ENCODE measurements at places on chromosomes 2 and 18. TPM values are rescaled to one million over a fixed set of nuclear protein-coding genes. Genes with fewer than 3 reads are reported as not detected.

KCNG2 gene
- not detected for total RNA-seq

SOCS6 gene
- 4.7 TPM for total RNA-seq

- DNase-seq = no peak
These were observed 818 bp upstream of the IKZF2 start for GRCh38 chr2:213152065-213152794.

- DNase-seq = no peak
These were observed 195.7 kb downstream of the PIEZO2 start for GRCh38 chr18:10953672-10954071.

GRCh38 chr2:181348107-181348837, 108.9 kb upstream of the ITGA4 start:
- no peak for DNase-seq

DNA sequence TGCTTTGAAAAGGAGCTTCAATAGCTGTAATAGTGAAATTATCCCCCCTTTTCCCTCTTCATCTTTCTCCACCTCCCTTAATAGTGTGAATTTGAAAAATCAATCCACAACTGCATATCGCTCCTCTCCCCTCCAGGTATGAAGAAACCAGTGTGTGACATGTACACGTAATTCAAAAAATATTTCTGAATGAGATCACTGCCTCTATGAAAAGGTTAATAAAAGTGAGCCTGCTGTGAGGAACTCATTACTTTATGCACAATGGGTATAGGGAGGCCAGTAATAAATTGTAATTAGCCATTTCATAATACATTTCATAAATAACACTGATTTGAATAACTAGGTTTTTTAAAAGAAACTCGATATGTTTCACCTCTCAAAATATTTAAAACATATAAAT, 209.0 kb upstream of the KYNU start:
- no peak for DNase-seq

GRCh38 chr2:128302011-128302743, 16.5 kb downstream of the HS6ST1 start:
- DNase-seq = no peak
